ENCODE measurements at places on chromosomes 3 and 15.

GRCh38 chr15:40334541-40334940, 6.2 kb downstream of the CCDC9B start:
- no peak for DNase-seq

DNA sequence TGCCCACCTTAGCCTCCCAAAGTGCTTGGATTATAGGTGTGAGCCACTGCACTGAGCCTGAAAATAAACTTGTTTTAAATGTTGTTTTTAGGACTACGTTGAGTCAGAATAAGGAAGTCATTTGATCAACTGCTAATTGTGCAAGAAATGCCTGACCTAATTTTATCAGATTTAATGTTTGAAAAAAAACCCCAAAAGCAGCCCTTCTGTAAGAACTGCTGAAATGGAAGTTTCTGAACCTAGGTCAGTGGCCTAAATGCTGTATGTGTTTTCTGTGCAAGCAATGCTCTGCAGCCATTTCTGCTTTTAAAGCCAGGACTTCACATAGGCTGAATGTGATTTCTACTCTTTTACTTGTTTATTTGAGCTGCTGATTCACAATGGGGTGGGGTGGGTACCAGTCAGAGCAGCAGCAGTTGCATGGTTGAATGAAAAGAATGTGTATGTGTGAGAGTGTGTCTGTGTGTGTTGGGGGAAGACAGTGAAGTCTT, 6.6 kb downstream of the GPX1 start:
- DNase-seq, result no peak

DNA sequence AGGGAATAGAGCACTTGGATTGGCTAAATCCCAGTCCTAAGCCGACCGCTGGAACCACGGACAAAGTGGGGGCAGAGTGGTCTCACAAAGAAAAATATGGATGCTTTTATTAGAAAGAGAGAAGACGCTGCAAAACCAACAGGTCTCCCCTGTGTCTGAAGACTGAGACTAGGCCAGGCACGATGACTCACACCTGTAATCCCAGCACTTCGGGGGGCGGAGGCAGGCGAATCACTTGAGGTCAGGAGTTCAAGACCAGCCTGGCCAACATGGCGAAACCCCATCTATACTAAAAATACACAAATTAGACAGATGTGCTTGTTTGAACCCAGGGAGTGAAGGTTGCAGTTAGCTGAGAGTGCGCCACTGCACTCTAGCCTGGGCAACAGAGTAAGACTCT, 61.8 kb downstream of the ZDHHC19 start:
- no peak for DNase-seq

DNA sequence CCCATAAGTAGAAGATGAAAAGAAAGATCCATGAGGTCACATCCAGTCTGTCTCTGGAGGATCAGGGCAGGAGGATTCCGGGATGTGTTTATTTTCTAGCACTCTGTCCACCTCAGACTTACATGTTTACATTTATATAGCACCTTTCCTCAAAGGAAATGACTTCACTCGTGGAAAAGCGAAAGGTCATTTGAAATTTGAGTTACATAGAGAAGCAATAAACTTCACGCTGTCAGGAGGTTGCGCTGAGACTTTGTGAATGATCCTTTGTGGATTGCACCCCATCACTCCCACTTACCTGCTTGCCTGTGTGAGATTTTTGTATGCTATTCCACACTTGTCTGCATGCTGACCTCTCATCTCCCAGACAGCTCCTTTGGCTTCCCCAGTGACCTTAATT, 540.5 kb downstream of the AGBL1 start:
- DNase-seq, result no peak

GRCh38 chr3:11014253-11014652, 21.7 kb downstream of the SLC6A1 start:
- DNase-seq, result no peak

- DNase-seq, result no peak
Observed at GRCh38 chr3:125107861-125108567, 52.2 kb upstream of the HEG1 start.

GRCh38 chr3:105905328-105905727, 36.5 kb upstream of the CBLB start:
- DNase-seq, result no peak

GRCh38 chr3:180341516-180341915, 260.4 kb upstream of the TTC14 start:
- DNase-seq, result no peak

GRCh38 chr15:80822676-80823075, 43.5 kb downstream of the CEMIP start:
- DNase-seq, result peak; percentile 86

DNA sequence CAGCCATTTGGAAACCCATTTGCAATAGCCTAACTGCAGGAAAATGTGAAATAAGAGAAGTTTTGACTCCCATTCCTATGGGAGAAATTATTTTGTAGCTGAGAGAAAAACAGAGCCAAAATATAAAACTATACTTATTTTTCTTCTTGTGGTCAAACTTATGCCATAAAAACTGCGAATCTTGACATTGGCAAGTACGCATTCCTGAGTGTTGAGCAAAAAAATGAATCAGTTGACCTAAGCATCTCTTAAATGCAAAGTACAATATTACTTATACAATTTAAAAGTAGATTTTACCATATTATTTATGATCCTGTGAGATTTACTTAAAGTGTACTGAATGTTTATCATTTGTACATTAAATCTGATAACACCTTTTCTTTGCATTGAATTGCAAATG, 50.1 kb upstream of the CMC1 start:
- no peak for DNase-seq

DNA sequence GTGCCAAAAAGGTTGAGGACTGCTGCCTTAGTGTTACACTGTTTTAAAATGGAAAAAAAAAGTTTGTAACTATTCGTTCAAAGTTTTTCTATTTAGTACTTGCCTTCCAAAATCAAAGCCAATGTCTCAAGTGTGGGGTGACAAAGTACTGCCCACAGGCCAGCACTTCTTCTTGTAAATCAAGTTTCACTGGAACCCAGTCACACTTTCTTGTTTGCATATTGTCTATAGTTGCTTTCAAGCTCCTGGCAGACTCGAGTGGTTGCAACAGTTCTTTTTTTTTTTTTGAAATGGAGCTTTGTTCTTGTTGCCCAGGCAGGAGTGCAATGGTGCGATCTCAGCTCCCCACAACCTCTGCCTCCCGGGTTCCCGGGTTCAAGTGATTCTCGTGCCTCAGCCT, 75.3 kb upstream of the RPL35A start:
- no peak for DNase-seq

GRCh38 chr3:192133271-192133670, 594.1 kb downstream of the FGF12 start:
- no peak for DNase-seq

DNA sequence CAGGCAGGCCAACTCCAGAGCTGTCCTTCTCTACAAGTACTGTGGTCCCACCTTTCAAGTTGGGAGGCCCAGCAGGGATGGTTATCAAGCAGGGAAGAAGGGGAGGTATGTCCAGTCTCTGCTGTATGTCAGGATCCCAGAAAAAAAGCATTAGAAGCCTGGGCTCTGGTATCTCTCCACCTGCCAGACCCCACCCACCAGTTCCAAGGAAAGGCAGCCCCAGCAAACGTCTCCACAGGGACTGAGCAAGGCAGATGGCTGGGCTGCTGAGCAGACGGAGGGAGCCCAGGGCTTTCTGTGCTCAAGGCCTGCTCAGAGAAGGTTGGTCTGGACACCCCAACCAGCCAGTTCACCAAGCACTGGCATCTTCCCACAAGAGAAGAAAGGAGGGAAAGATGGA, 287.8 kb downstream of the XXYLT1 start:
- DNase-seq, result peak; percentile 47

DNA sequence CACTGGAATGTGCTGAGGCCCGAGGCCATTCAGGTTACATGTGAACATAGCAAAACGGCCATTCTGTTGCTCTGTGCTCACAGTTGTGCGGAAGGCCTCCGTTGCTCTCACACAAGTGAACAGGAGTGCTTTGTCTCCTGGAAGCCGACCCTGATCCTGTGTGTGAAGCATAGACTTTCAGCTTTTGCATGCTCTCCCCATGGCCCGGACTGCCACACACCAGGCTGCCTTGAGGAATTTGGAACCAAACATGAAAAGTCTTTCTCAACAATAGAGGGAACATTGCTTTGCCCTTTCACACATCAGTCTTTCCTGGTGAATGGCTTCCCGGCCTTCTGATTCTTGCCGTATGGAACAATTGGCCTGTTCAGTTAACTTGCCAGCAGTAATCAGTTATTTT, 154.8 kb upstream of the LRIG1 start:
- DNase-seq, result no peak

DNA sequence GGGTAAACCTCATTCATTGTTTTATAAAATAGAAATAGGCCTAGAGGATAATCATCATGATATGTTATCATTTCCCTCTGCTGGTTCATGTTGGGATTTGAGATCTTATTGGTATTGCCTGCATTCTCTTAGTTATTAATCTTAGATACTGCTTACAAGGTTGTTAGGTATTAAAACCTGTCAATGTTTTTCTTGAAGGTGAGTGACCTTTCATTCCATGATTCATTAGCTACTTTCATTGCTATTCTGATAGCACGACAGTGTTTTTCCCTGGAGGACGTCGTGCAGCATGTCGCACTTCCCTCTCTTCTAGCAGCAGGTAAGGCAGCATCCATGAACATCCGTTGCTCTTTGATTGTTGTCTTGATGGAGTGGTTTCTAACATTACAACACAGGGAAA, 17.1 kb downstream of the P2RY12 start:
- no peak for DNase-seq

DNA sequence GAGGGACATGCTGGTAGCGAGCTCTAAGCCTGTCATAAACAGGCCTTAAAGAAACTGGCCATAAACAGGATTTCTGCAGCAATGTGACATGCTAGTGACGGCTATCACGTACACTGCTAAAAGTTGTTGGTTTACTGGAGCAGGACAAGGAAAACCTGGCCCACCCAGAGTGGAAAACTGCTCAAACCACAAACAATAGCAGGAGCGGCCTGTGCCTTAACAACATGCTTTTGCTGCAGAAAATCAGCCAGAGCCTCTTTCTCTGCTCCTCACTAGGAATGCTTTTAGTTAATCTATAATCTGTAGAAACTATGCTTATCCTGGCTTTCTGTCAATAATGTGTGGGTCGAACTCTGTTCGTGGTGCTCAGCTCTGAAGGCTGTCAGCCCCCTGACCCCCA, 202.9 kb upstream of the UBE3A start:
- DNase-seq, result no peak

DNA sequence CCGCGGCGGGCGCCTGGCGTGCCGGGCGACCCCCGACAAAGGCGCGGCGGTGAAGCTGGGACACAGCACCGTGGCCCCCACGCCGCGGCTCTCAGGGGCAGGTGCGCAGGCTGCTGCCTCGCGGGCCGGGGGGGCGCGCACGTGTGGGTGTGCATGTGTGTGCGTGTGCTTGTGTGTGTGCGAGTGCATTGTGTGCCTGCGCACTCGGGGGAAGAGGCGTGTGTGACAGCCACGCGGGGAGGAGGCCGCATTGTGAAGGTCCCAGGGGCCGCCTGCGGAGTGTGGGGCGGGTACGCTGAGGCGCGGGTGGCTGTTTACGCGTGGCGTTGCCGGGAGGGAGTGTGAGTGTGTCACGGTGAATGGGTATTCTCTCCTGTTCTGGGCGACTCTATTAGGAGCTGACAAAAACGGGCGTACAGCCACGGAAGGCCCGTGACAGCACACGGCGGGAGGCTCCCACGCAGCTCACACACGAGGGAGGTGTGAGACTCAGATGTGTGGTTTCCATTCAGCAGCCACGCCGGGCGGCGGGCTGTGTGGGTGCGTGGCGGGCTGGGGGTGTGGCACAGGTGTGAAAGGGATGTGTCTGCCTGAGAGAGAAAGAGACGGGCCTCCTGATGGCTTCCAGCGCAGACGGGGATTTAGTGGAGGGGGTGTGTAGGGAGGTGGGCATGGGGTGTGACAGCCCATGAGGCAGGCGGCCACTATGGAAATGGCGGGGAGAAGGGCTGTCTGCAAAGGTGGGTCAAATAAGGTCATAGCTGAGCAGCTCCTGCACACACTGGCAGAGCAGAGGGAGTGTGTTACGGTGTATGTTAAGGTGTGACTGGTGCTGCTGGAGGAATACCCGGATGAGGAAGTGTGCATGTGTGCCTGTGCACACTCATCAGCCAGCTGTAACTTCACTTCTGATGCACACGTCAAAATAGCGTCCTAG, 750 bp downstream of the PODXL2 start:
- DNase-seq, result peak; percentile 12

DNA sequence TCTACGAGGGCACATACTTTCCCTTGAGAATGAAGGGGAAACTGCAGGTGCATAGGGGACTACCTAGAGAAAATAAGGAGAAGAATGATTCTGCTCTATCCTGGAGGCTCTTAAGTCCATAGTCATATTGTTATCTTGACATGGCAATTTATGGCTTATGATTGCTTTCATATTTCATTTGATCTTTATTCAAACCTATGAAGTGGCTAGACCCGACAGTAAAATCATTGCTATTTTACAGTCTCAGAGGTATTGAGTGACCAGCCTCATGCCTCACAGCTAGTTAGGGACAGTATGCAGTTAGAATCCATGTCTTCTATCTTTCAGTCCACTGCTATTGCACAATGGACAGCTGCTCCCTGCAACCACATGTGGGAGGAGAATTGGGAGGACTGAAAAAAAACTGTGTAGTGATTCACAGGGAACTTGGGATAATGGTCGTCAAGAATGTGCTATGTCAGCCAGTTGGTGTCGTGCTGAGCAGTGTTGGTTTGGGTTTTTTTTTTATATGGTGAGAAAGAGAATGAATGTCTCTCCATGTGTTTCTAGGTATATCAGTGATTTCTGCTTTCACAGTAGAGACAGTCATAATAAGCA, 63.2 kb upstream of the SPPL2A start:
- no peak for DNase-seq

- DNase-seq, result no peak
Observed at GRCh38 chr3:58829321-58830000, 162.9 kb upstream of the FAM3D start.

- DNase-seq, result no peak
Observed at GRCh38 chr3:99499235-99500158, 138.9 kb upstream of the COL8A1 start.

DNA sequence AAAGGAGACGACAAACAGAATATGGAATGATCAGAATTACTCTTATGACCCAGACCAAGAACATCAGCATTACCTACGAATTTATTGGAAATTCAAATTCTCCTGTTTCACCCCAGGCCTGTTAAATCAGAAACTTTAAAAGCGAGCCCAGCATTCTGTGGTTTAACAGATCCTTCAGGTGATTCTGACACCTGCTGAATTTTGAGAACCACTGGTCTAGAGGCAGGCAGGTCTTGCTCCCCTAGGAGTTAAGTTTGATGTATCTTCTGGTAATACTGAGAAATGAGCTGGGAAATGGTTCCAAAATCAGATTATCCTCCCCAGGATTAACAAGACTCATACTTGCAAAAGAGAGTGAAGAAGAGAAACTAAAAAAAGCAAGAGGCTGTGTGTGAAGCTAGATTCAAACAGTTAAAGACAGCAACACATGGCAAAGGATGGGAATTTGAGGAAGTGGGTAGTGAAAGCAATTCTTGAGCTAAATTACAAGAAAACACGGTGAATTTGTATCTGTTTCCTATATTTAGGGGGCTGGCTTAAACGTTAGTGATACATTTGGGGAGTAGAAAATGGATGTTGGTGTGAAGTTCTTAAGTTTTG, 66.0 kb downstream of the FLNB start:
- no peak for DNase-seq

- DNase-seq, result no peak
Observed at GRCh38 chr3:62718011-62718410, 157.2 kb downstream of the CADPS start.

GRCh38 chr15:92102395-92102755, 248.9 kb downstream of the SLCO3A1 start:
- DNase-seq, result no peak

GRCh38 chr15:49624056-49624455, 3.2 kb downstream of the DTWD1 start:
- DNase-seq, result no peak

- DNase-seq, result no peak
Observed at GRCh38 chr3:140265302-140265701, 330.3 kb downstream of the CLSTN2 start.

GRCh38 chr3:32684029-32684799, 774 bp upstream of the CNOT10 start:
- DNase-seq, result no peak

Data from NCI-H2171 (cell line).